ENCODE measurements at places on chromosomes 7 and 10.

DNA sequence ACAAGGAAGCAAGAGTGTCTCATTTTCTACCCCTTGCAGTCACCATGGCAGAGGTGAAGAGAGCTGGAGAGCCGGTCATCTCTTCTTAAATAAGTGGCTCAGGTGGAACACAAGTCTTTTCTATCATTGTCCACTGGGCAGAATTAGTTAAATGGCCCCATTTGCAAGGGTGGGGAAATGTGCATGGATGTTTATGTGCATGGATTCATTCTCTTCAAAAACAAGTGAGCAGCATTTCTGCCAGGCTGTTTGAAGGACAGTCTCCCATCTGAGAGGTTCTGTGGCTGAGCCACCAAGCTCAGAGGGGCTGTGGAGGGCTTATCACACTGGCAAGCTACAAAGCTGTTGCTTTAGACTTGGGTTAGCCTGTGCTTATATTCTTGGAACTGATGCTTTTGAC lies 370.3 kb upstream of the MTPN start:
- no peak for DNase-seq

GRCh38 chr7:129435414-129435829 lies 1.2 kb downstream of the STRIP2 start:
- no peak for DNase-seq

DNA sequence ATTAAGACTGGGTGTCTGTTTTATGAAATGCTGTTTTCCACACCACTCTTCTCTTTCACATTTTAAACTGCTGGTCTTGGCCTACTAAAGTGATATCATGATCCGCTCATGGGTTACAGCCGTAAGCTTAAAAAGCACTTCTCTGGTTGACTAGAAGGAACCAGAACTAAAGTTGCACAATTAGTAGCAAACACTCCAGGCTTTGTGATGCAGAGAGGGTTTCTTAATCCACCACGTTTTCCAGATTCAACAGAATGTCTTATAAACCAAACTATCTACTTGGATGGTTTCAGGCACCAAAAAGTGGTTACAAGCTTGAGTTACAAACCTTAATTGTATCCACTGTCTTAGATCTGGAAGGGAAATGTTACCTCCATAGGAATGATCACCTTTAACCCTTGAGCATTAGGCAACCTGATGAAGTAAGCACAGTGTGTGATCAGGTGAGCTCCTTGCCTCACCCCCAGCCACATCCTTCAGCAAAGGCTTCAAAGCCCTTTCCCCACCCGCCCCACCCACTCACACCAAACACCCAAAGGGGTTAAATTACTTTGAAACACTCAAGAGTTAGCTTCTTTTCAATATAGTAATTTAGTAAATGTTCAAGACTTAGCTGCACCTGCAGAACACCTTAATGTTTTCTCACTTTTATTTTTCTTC lies 3.5 kb downstream of the ELMO1 start:
- DNase-seq = no peak

DNA sequence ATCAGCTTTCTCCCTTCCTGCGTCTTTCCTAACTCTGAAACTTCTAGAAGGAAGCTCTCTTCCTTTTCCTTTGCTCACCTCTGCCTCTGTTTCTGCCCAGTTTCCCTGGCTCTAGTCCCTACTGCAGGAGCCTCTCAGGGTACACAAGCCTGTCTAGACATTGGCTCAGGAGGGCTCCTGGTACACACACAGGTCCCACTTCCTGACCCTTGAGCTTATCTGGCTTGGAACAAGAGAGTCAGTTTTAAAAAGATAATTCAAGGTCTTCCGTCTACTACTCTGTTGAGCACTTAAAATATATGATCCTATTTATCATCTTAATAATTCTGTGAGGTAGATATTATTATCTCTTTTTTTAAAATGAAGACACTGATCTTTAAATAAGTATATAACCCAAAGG lies 140.7 kb downstream of the RTKN2 start:
- DNase-seq = no peak

DNA sequence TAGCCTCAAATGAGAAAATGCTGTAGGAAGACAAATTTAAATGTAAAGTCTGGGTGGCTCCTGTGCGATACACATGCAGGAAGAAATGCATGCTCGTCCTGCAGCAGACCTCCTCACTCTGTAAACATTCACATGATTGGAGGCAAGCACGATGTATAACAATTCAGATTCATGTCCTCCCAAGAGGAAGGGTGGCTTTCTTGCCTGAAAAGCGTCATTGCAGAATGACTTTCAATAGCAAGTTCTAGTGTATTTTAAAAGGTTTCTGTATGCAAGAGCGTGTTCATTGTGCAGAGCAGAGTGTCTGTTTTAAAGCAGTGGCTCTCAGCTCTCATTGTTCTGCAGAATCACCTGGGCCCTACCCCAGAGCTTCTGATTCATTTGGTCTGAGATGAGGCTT lies 170.3 kb upstream of the CELF2 start:
- DNase-seq = no peak

DNA sequence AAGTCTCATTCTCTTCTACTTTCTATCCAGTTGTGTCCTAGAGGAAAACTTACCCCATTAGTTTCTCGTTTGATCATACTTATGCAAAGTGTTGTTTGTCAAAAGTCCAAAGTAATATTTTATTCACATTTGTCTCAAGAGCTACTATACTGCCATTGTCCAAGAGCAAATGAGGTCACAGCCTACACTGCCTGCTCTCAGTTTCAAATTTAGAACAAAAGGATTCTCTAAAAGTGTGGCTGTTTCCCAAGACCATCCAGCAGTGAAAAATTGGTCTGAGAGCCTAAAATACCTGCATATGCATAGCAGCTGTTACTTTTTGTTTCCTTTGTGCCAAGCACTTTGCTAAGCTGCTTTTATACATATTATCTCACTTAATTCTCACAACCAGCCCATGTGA lies 439.5 kb upstream of the NFE2L3 start:
- no peak for DNase-seq

DNA sequence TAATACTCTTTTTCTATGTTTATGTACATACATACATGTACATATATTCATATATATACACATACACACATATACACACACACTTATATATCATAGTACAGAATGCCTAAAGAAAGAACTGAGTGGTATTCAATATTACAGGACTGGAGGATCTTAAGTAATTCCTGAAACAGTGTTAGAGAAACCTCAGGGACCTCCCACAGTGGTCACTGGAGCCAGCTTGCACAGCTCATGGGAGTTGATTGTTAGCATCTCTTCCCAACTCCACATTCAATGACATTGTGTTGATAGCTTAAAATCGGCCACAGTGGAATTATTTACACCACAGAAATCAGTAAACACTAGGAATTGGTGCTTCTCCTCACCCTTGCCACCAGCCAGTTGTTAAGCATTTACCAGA lies 6.0 kb downstream of the LRRC17 start:
- no peak for DNase-seq

DNA sequence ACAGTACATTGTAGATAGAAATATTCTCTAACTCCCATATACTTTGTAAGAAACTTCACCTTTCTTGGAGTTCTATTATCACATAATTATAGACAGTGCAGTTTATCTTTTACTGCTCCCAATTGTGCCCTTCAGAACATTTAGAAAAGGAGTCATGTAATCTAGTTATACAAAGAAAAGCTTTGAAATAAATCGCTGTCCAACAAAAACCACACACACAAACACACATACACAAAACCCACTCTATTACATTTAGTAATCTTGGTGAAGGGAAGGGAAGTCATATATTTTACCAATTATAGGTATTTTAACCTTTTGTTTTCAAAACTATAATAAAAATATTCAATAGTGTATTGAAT lies 26.9 kb downstream of the ARL4A start:
- DNase-seq = no peak

DNA sequence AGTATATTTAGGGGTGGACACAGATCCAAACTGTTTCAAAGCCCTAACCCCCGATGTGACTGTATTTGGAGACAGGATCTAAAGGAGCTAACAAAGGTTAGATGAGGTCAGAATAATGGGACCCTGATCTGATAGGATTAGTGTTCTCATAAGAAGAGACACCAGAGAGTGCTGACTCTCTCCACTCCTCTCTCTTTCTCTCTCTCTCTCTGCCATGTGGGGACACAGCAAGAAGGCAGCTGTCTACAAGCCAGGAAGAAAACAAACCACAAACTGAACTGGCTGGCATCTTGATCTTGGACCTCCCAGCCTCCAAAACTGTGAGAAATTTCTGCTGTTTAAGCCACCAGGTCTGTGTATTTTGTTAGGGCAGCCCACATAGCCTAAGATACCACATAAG lies 84.7 kb upstream of the KDM7A start:
- no peak for DNase-seq

DNA sequence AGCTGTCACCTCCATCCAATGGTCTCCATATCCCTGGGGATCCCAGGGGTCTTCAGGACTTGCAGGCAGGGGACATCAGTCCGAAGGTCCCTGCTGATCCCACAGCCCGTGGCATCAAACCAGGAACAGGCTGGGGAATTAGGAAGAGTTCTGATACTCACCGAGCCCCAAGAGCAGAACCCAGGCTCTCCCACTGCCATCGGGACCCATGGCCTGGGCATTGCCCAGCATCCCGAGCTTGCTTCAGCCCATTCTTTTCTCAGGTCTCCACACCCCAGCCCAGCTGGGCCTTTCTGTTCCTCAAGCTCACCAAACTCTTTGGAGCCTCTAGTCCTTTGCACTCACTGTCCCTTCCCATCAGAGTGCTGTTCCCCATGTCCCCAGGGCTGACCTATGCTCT lies 280.9 kb downstream of the GRID1 start:
- no peak for DNase-seq

DNA sequence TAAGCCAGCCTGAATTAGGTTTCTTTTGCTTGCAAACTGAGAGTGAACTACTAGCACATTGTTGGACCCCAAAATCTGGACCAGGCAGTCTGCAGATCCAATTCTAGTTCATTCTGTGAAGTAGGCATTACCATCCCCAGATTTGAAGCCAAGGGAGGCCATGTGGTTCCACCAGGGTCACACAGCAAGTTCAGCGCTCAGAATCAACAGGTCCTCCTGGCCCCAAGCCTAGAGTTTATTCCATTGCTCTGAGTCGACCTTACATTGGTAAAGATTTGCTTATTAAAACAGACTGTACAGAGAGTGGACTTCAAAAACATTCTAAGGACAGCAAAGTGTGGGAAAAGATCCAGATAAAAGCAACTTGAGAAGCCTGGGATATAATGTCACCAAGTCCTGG lies 50.9 kb downstream of the AFAP1L2 start:
- no peak for DNase-seq

DNA sequence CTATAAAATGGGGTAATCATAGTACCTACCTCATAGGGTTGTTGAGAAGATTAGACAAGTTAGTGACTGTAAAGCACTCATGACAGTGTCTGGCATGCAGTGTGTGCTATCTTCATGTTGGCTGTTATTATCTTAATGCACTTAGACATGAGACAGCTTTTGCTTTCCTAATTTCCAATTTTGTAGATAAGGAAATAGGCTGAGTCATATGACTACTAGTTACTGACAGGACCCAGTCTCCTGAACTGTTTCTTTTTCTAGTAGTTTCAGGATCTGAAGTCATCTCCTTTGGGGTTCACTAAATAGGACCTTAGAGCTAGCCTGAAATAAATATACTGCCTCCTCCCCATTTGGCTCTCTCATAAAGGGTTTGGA lies 74.2 kb downstream of the SNX10 start:
- no peak for DNase-seq

- DNase-seq = no peak
Observed at GRCh38 chr10:121800831-121801230, 127.0 kb downstream of the ATE1 start.

DNA sequence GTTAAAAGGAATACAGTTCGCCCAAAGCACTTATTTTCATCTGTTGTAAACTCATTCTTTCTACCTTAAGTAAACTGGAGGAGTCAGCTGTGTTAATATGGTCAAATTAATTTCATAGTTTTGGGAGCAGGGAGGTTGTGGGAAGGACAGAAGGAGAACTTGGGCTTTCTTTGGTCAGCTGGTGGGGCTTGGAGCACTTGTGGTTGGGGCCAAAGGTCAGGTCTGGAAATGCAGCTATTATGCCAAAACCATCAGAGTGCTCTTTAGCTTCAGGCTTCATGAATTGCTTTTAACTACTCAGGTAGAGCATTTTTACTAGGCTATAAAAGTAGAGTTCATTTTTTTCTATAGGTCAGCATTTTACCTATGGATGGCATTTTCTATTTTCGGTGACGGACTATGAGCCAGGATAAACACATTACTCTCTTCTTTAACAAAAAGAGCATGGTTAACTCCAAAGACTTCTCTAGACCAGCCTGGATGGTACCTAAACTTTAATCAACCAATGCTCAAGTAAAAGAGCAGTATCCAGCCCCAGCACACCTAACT lies 30.0 kb downstream of the STEAP4 start:
- DNase-seq = no peak

- peak; percentile 54 for DNase-seq
Observed at GRCh38 chr10:132654708-132655661, 117.4 kb downstream of the INPP5A start.

GRCh38 chr7:112252141-112252540 lies 45.6 kb downstream of the ZNF277 start:
- no peak for DNase-seq

DNA sequence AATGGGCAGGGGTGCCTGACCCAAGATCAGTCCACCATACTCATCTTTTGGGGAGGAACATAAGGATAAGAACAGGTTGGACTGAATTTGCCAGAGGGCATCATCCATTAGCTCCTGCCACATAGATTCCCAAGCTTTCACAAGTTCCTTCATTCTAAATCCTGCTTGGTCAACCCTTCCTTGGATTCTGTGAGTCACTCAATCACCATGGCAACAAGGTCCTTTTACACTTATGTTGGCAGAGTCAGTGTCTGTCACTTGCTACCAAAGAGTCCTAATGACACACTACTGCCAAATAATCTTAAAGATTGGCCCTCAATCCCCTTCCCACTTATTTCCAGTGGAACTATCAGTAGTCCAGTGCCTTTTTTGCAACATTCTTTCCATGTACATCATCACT lies 5.0 kb upstream of the LGI1 start:
- DNase-seq = no peak

DNA sequence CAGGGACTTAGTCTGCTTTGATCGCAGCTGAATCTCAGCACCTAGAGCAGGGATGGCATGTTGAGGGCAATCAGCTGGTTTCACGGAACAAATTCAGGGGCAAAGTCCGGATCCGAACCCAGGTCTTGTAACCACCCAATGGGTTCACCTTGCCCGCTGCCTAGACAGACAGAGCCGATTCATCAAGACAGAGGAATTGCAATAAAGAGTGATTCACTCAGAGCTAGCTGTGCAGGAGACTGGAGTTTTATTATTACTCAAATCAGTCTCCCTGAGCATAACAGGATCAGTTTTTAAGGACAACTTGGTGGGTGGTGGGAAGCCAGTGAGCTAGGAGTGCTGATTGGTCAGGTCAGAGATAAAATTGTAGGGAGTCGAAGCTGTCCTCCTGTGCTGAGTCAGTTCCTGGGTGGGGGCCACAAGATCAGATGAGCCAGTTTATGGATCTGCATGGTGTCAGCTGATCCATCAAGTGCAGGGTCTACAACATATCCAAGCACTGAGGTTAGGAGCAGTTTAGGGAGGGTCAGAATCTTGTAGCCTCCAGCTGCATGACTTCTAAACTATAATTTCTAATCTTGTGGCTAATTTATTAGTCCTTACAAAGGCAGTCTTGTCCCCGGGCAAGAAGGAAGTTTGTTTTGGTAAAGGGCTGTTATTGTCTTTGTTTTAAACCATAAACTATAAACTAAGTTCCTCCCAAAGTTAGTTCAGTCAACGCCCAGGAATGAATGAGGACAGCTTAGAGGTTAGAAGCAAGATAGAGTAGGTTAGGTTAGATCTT lies 43.5 kb upstream of the CHST3 start:
- DNase-seq = no peak
